ENCODE measurements at places on chromosomes 16 and 17. TPM values are rescaled to one million over a fixed set of nuclear protein-coding genes. Genes with fewer than 3 reads are reported as not detected.

USP22 gene
- 257 TPM for total RNA-seq

CWC25 gene
- total RNA-seq = 17.2 TPM

LPCAT2 gene
- 9.6 TPM for total RNA-seq

TPPP3 gene
- total RNA-seq = 1.4 TPM

SCO1 gene
- 27.4 TPM for total RNA-seq

PPY gene
- total RNA-seq = not detected

TNFRSF17 gene
- total RNA-seq = not detected

CHST4 gene
- total RNA-seq = not detected

Measured in osteocyte (in vitro differentiated cells).